Stimulated activated CD4-positive, alpha-beta T cell treated with anti-CD3 and anti-CD28 coated beads, Interleukin-15, amount 100 ng/mL, for 1 hour (primary cell): ENCODE measurements at places on chromosomes 5 and 9.

GRCh38 chr5:8521991-8522390 is 653.0 kb downstream of the MTRR start:
- no peak for DNase-seq

DNA sequence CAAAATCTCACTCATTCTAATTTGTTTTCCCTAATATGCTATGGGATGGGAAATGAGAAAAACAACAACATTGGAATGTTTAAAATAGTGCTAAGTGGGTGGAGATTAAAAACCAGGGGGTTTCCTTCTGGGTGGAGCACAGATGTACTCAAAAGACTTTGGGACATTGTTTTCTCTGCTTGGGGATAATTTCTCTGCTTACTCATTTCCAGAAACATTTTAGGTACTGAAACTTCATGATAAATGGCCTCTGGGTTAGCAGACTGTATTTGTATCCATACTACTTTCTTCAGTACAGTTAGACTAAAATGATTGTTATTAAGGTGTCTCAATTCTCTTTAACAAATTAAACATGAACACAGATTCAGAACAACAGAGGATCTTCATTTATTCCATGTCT is 17.4 kb downstream of the ELOVL7 start:
- DNase-seq, result no peak

DNA sequence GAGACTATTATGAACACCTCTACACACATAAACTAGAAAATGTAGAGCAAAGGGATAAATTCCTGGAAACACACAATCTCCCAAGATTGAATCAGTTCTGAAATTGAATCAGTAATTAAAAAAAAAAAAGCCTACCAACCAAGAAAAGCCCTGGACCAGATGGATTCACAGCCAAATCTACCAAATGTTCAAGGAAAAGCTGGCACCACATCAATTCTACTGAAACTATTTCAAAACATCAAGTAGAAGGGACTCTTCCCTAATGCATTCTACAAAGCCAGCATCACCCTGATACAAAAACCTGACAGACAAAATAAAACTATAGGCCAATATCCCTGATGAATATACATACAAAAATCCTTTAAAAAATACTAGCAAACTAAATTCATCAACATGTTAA is 25.4 kb upstream of the GRXCR2 start:
- DNase-seq, result no peak

- DNase-seq, result no peak
Measured at GRCh38 chr9:34651321-34651720, 664 bp upstream of the IL11RA start.

- no peak for DNase-seq
Measured at GRCh38 chr9:112858625-112859147, 32.0 kb downstream of the SLC46A2 start.

GRCh38 chr9:133269537-133270362 is 5.3 kb downstream of the ABO start:
- DNase-seq, result no peak

- no peak for DNase-seq
Measured at GRCh38 chr5:982377-983237, 26.0 kb upstream of the NKD2 start.

GRCh38 chr5:12292610-12293204 is 388.5 kb upstream of the CTNND2 start:
- DNase-seq, result no peak
